Activated CD8-positive, alpha-beta memory T cell treated with anti-CD3 and anti-CD28 coated beads for 1 hour (primary cell): ENCODE measurements at places on chromosomes 12 and 14.

DNA sequence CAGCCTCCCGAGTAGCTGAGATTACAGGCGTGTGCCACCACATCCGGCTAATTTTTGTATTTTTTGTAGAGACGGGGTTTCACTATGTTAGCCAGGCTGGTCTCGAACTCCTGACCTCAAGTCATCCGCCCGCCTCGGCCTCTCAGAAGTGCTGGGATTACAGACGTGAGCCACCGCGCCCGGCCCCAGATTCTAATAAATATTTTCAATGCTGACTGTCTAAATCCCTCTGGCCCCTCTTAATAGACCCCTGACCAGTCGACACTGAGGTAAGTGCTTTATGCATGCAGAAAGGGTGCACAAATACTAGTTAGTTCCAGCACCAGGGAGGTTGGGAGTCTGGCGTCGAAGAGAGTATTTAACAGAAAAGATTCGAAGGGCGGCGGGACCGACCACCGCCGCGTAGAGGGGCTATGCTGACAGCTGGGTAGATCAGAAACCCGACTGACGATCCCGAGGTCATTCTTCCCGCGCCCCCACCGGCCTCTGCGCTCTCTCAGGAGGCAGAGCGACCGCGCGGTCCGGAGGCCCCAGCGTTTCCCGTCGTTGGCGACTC is 1.1 kb upstream of the SPATS2 start:
- no peak for DNase-seq

- DNase-seq = no peak
Measured at GRCh38 chr14:104263675-104264358, 125.4 kb downstream of the KIF26A start.

DNA sequence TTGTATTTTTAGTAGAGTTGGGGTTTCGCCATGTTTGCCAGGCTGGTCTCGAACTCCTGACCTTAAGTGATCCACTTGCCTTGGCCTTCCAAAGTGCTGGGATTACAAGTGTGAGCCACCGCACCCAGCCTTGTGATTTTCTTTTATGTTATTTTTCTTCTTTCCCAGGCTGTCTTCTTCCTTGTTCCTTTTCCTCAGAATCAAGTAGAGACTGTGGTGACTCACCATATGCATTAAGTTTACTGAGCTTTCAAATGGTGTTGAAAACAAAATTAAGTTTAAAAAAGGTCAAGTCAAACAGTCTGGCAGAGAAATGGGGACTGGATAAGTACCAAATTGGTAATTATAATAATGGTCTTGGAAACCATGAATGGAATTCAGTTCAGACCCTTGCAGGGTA is 5.7 kb downstream of the ARPC3 start:
- DNase-seq = no peak

- no peak for DNase-seq
Measured at GRCh38 chr12:22275843-22276242, 58.7 kb downstream of the ST8SIA1 start.

DNA sequence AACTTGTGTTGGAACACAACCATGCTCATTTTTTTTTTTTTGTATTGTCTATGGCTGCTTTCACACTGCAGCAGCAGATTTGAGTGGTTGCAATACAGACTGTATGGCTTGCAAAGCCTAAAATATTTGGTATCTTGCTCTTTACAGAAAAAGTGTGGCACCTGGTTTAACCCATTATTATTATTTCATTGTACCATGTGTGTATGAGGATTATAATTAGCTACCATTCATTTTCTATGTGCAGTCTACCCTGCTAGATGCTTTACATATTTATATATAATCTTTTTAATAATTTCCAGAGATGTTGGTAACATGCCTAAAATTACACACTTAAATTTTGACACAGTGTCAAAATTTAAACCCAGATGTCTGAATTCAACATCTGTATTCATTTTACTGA is 37.7 kb downstream of the SPATS2 start:
- no peak for DNase-seq

DNA sequence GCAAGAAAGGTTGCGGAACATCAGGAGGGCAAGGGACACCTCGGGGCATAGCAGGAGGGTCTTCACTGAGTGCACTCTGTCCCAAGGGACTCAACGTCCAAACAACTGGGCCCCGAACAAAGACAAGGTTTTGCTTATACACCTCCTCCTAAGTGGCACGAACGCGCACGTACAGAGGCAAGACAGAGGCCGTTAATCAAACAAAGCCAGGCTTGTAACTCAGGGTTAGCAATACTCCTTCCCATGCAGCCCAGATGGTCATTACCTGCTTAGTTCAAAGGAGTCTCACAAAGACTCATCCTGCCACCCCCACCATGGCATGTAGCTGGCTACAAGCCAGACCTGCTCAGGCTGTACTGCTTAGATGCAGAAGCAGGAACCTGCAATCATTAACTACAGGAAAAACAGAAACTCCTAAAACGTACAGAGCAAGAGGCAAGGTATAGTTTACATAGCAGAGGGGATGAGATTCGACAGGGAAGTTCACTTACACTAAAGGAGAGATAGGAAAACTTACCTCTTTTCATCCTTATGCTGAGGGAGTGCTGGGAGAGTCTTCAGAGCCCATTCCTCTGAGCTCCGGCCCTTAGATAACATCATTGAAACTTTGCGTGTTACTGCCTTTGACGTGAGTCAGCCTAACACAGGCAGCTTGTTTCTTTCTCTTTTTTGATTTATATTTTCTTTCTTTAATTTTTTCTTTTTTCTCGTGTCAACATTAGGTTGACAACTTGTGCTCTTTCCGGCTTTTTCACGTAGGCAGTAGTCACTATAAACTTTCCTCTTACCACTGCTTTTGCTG is 1319.1 kb downstream of the TMEM121 start:
- DNase-seq = no peak

DNA sequence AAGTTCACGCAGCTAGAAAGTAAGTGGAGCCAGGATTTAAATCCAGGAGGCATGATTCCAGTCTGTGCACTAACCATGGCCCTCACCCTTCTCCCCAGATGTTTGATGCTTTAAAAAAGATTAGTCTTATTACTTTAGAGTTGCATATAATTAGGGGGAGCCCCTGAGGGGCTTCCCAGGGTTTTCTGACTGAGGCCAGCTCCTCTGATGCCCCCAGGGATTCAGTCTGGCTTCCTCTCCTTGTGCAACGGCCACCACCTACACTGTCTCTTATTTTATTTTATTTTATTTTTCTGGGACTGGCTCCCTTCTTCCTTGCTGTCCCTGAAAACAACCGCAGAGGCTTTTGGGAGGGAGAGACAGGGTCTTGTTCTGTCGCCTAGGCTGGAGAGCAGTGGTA is 22.6 kb downstream of the CLSTN3 start:
- DNase-seq = no peak

- no peak for DNase-seq
Measured at GRCh38 chr12:12408265-12408690, 51.4 kb downstream of the BORCS5 start.

DNA sequence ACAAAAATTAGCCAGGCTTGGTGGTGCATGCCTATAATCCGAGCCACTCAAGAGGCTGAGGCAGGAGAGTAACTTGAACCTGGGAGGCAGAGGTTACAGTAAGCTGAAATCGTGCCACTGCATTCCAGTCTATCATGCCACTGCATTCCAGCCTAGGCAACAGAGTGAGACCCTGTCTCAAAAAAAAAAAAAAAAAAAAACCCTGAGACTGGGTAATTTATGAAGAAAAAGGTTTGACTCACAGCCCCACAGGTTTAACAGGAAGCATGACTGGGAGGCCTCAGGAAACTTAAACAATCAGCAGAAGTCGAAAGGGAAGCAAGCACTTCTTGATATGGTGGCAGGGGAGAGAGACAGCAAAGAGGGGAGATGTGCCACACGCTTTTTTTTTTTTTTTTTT is 123.2 kb downstream of the GXYLT1 start:
- DNase-seq = no peak

DNA sequence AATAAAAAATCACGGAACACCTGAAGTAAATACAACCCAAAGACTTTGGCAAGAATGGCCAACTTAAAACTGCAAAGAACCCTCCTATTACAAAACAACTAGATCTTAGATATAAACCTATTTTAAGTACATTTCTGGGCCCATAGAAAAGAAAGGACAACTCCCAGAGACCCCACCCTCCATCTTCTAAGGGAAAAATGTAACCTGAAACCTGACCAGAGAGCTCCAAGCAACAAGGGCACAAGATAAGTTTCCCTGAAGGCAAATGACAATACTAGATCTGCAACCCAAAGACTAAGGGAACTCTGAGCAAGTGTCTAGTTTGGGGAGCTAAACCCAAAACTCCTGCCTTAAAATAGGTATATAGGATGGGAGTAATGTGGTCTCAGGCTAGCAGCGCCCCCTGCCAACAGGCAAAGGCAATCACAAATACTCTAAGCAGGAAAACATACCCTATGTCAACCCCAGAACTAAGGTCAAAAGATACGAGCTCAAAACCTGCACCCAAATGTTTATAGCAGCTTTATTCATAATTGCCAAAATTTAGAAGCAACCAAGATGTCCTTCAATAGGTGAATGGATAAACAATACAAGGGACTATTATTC is 218.9 kb downstream of the ITPR2 start:
- no peak for DNase-seq

GRCh38 chr14:30134936-30135335 is 207.3 kb upstream of the PRKD1 start:
- no peak for DNase-seq

GRCh38 chr14:105196265-105196960 is 15.3 kb upstream of the NUDT14 start:
- no peak for DNase-seq

GRCh38 chr14:102418169-102418852 is 55.6 kb downstream of the TECPR2 start:
- DNase-seq = no peak

GRCh38 chr14:50714450-50715073 is 46.5 kb upstream of the SAV1 start:
- no peak for DNase-seq

- DNase-seq = no peak
Measured at GRCh38 chr12:122544537-122544936, 17.5 kb downstream of the KNTC1 start.

DNA sequence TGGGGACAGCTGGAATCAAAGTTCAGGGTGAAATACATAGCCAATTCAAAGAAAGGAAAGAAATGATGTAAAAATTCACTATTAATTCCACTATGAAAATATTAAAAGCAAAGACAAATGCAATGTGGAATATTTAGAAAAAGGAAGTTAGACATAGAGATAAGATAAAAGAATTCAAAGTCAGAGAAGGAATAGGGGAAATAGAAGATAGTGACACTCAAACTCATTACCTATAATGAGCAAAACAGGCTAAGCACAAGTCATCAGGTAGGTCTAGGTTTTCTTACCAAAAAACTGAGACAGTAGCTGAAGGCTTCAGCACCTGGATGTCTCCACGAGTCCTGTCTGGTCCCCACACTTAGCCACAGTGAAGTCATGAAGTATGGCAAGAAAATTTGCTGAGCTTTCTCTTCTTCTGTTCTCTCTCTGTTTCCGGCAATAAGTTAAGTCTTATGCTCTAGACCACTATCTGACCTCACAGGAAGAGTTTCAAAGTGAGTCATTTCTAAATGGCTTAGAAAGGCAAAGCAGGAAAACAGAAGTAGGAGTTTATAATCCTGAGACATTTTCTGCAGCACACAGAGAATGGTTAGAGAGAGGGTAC is at the start of gene C3AR1:
TSS of gene C3AR1 (minus strand) at position 369 of the 604 bp plus-strand sequence. CDS start 6,174 bp downstream, outside the sequence.
- DNase-seq = no peak

GRCh38 chr12:117820216-117820907 is 148.4 kb downstream of the KSR2 start:
- DNase-seq = no peak

DNA sequence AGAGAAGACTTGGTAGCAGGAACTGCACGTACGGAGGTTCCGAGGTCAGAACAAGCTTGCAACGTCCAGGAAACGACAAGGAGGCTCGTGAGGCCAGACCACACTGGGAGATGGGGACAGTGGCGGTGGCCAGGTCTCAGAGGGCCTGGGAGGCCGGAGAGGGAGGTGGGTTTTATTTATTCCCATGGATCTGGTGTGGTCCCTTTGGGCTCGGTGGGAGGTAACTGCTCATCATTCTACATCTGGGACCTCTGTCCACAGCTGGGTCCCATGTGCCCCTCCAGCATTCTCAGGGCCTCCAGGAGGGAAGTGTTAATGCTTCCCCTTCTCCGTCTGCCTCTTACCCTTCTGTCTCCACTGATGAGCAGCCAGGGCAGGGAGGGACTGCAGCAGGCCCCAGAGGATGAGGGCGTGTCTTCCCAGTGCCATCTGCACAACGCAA is 35.7 kb upstream of the NCOR2 start:
- no peak for DNase-seq

- no peak for DNase-seq
Measured at GRCh38 chr12:52659951-52660350, 7.9 kb upstream of the KRT2 start.

DNA sequence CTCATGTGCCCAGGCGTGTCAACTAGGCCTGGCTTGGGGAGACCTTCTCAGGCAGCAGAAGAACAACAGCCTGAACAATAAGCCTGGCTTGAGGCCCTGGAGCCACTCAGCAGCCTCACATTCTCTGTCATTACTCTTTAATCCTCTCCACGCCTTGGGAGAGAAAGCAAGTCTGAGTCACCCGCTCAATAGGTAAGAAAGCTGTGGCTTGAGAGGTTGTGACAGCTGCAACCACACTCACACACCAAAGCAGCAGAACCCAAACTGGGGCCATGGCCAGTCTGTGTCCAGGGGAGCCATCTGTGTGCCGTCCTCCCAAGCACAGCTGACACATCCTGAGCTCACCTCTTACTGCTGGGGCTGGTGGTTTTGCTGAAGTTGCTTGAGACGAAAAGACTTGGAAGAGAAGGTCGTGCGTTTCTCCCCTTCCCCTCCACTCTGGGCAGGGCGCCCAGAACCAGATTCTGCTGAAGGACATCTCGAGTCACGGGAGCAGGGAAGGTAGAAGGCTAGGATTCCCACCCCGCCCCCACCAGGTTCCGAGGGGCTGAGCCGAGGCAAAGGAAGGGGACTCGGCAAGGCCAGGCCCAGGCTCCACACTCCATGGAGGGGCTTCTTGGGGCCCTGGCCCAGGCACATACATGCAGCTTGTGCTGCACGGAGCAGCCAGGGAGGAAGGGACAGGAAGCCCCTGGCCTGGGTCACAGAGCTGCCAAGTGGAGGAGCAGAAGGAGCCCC is 5.5 kb downstream of the TMEM63C start:
- DNase-seq = no peak

DNA sequence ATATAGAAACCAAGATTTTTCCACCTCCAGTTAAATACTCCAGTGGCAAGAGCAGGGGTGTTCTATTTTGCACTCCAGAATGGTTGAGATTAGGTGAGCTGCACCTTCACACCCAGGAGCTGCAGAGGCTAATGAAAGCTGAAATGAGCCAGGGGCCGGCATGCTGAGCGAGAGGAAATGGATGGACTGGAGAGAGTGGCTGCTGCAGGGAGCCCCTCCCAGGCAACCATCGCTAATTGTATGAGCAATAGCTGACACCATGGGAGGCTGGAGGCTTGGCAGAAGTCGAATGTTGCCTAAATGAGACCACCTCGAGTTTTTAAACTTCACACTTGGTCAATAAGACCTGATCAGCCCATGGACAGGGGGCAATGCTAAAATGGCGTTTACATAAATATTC is 301.8 kb upstream of the TMPO start:
- no peak for DNase-seq

DNA sequence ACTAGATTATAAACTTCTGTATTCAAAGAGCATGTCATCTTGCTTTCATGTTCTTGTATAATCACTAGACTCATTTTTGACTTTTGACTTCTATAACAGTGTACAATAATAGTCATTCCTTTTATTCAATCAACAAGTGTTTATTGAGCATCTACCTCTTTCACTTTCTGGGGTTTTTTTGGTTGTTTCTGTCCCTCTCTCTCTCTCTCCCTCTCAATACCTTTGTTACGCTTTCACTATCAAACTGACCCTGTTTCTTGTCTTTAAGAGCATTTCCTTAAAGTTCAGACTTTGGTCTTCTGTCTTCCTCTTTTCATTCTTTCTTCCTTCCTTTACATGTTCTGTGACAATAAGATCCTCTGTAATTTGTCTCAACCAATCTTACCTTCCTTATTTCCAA is 49.5 kb downstream of the GPR137C start:
- no peak for DNase-seq
